Mucosa of gallbladder (tissue), 1 donor: ENCODE measurements at places on chromosomes 5 and 9. TPM values are rescaled to one million over a fixed set of nuclear protein-coding genes. Genes with fewer than 3 reads are reported as not detected.
A peak's percentile ranks its signal among the peaks of the same experiment; 100 is the strongest.

CMYA5 gene
- total RNA-seq: 4.5 TPM

OBP2B gene
- not detected for total RNA-seq

CTSV gene
- 2.5 TPM for total RNA-seq

ICE1 gene
- total RNA-seq: 21.8 TPM

RNF183 gene
- 5.3 TPM for total RNA-seq

PDZD2 gene
- total RNA-seq: 2.7 TPM

RHOBTB3 gene
- total RNA-seq: 38.6 TPM

FAM78A gene
- 7.5 TPM for total RNA-seq

DNA sequence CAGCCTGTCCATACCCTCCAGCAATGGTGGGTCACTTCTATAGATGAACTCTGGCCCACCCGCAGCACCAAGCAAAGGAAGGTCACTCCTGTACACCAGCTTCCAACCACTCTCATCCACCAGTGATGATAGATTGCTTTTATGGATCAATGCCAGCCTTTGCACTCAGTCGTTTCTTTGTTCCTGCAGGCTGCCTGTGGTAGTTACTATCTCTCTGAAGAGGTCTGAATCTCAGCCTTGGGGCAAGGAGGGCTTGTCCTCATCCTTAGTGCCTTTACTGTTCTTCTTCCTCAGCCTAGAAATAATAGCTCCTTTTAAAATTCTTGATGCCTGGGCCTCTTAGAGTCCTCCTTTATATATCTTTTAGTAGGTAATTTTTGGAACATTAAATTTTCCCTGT lies 100.8 kb downstream of the TMC1 start:
- DNase-seq: no peak

DNA sequence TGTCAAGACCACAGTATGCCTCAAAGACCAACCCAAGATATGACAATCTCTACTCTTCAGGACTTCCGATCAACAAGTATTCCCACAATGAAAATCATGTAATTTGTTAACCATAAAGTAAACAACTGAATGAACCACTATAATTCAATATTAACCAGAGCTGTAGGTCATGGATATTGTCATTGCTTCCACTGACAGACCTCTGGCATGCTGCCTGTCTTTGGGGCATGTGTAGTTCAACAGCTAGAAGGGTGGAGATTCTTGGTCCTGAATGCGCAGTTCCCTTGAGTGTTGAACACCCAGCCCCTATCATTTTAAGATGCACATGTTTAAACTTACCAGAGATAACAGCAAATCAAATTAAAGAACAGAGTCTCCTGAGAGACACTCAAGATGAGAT lies 283.0 kb downstream of the CEMIP2 start:
- DNase-seq: peak; percentile 83

GRCh38 chr5:134545070-134545868 lies 19.8 kb downstream of the JADE2 start:
- DNase-seq: peak; percentile 63

- DNase-seq: no peak
Observed at GRCh38 chr5:154273028-154273617, 82.6 kb downstream of the GALNT10 start.

DNA sequence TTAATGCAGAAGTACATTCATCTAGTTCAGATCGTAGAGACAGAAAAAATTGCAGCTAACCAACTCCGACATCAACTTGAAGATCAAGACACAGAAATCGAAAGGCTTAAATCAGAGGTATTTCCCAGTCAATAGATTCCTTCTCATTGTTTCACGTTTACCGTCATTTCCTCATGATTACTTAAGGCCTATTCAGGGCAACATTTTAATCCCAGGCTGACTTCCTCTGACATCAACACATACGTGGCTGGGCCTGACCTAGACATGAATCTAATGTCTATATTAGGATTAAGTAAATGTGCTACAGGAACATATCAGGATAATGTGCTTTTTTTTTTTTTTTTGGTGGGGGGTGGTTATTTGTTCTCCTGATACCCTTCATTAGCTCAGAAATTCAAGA lies 107.9 kb downstream of the RASGRF2 start:
- no peak for DNase-seq

DNA sequence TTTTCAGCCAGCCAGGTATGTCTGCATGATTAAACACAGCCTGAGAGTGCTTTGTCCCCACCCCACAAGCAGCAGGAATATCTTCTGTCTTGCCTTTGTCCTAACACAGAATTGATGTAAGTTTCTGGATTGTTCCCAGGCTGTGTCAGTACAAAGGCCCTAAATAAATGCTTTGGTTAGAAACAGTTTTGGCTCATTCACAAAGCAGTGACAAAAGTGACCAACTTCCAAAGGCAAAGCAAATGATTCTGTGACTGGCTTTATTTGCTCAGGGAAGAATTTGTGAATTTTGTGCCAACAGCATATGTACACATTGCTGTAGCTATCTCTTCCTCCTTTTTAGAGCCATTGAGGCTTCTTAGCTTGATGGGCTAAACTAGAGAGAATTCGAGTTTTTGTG lies 133.7 kb downstream of the PLPPR1 start:
- DNase-seq: no peak

DNA sequence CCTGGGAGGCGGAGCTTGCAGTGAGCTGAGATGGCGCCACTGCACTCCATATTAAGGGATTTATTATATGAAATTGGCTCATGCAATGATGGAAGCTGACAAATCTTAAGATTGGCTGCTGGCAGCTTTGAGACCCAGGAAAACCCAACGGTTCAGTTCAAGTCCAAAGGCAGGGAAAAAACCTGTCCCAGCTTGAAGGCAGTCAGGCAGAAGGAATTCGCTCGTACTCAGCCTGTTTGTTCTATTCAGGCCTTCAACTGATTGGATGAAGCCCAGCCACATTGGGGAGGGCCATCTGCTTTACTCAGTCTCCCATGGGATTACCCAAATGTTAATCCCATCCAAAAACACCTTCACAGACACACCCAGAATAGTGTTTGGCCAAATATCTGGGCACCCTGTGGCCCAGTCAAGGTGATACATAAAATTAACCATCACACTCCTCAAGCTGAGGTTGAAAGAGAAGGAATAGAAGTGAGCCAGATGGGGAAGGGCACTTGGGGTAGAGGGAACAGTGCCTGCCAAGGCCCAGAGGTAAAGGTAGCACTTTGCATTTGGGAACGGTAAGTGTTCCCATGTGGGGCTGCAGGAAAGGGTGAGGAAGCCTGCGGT lies 8.5 kb upstream of the ORM1 start:
- no peak for DNase-seq

DNA sequence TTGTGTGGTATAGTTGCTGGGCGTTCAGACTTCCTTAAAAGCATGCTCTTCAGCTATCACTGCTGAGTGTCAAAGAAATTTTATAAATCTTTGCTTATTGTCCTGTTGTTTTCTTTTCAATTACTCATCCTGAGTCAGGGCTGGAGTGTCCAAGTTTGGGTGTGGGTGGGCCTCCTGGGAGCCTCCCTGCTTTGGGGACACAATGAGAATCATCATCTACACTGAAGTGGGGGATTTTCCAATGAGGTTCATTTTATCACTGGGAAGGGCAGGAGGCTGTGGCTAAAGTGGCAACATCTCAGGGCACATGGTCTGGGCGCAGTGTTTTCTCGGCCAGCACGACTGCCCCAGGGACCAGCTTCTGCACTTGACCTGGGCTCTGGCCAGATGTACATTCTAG lies 19.5 kb downstream of the GFPT2 start:
- no peak for DNase-seq

- no peak for DNase-seq
Observed at GRCh38 chr5:38645508-38645907, 89.1 kb upstream of the LIFR start.

DNA sequence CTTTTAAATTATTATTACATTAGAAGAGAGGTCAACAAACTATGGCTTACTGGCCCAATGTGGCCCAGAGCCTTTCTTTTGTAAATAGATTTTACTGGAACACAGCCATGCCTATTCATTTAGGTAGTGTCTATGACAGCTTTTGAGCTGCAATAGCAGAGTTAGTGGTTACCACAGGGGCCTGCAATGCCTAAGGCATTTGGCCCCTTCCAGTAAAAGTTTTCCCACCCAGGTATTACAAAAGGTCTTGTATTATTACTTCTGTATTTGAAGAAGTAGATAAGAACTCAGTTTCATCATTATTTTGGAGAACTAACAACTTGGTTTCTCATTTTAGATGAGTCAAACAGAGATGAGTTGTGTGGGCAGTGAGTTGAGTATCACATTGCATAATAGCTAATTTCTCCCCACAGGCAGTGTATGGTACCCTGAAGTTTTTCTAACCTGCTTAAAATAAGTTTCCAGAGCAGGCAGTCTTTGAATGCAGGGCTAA lies 9.5 kb downstream of the MTRR start:
- no peak for DNase-seq

- no peak for DNase-seq
Observed at GRCh38 chr9:78295177-78295575, 1.7 kb upstream of the PSAT1 start.

GRCh38 chr5:164431634-164432304 lies 926.4 kb downstream of the MAT2B start:
- no peak for DNase-seq

GRCh38 chr5:112919972-112920371 lies 2.1 kb downstream of the REEP5 start:
- no peak for DNase-seq

DNA sequence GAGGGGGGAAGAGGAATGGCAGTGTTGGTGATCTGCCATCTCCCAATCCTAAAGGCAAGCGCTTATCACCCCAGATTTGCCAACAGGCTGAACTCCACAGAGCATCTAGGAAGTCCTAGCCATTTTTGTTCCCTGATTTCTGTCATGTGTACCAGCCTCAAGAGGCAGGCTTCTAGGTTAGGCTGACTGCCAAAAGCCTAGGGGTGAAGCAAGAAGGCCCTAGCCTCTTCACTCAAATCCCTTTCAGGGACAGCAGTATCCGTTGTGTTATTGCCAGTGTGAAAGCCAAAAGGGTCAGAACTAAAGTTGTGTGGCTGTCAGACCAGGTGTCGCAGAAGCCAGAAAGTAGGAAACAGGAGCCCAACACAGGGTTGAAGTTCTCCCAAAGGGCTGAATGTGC lies 14.7 kb downstream of the IGIP start:
- DNase-seq: no peak

DNA sequence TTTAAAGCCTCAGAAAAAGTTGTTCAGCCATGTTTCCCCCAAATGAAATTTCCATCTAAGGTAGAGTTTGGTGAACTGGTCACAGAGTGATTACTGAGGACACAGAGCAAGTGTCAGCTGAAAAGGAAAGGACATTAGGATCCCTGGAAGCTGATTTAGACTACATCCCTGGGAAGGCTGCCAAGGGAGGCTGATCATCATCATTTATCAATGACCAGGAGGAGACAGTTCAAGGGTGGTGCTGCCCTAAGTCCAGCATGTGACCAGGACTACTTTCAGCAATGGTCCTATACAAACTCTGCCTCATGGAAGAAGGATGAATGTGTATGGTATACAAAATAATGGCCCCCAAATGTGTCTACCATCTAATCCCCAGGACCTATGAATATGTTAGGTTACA lies 120.6 kb downstream of the PIK3R1 start:
- no peak for DNase-seq

DNA sequence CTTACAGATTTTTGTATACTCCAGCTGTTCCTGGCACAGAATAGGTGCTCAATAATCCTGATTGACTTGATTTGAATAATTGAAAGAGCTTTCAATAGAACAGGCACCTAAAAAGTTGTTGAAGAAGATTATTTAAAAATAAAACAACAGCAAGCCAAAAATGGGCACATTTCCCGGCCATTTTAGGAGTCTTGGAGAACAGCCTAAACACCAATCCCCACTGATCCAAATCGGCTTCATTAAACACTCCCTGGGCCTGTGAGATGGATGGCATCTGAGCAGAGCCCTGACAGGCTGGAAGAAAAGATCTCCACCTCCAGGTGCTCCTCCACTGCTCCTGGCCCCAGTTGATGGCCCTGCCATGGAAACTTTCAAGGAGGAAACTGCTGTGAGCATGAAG lies 213.3 kb downstream of the MAN2A1 start:
- no peak for DNase-seq

DNA sequence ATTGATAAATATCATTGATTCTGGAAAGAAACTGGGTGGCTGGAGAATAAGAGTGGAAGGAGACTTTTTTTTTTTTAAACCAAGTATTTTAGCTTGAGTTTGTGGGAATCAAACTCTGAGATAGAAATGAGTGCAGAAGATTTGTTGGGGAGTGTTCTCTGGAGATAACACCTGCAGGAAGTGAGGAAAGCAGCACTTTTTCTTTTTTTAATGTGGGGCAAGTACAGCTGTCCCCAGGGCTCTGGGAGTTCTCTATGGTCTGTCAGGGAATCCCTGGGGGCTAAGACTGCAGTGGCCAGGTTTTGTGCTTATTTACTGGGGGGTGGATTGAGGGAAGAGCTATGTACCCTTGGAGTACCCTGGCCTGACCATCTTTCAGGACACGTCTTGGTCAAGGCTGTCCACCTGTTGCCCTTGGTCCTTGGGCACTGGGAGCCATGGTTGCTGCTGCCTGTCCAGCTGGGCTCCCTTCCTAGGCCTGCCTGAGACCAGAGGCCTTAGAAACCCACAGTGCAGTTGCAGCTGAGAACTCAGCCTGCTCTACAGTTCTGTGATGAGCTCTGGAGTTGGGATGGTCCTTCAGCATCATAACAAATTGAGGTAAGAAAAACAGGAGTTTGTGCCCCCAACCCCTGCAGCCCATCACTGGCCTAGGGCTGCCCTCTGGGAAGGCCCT lies 85.8 kb downstream of the PHAX start:
- no peak for DNase-seq

DNA sequence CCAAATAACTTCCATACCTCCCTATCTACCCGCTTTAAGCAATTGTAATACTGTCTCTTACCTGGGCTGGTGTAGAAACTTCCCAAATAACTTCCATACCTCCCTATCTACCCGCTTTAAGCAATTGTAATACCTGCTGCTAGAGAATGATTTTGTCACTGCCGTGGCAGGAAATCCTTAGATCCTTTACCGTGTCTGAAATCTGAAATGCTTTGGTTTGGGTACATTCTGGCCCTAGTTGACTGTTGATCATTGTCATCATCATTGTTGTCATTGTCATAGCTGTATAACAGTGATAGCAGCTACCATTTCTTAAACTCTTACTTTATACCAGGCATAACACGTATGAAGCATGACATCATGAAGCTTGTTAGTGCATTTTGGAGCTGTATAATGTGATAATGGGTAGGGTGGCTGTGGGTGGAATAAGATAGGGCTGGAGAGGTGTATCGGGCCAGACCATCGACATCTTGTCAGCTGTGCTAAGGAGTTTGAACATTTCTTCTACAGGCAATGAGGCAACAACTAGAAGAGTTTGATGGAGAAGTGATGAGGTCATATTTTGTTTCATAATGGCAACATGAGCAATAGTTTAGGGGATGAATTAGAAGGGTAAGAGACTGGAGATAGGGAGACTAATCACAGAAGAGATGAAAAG lies 15.7 kb downstream of the PIP5K1B start:
- DNase-seq: no peak

- DNase-seq: no peak
Observed at GRCh38 chr9:108534741-108535140, 321.0 kb downstream of the ACTL7B start.

- no peak for DNase-seq
Observed at GRCh38 chr5:27491047-27491446, 452.7 kb upstream of the CDH9 start.
